ENCODE measurements at places on chromosomes 11 and 22. TPM values are rescaled to one million over a fixed set of nuclear protein-coding genes. Genes with fewer than 3 reads are reported as not detected.

Gene EIF3L
- 332 TPM for total RNA-seq

Gene GRAP2
- not detected for total RNA-seq

Gene TCN2
- total RNA-seq = 7.9 TPM

Gene CCDC87
- 0.28 TPM for total RNA-seq

Gene OR51E2
- total RNA-seq = 0.56 TPM

Gene MED15
- total RNA-seq = 36.2 TPM

Gene NRIP3
- 16.6 TPM for total RNA-seq

Gene INPP5J
- total RNA-seq = under 0.01 TPM

Gene C22orf42
- not detected for total RNA-seq

Gene SMC1B
- not detected for total RNA-seq

Gene OR4S2
- total RNA-seq = not detected

Gene SLC22A6
- total RNA-seq = not detected

Gene SYT8
- total RNA-seq = not detected

Gene C11orf16
- not detected for total RNA-seq

Gene MAJIN
- not detected for total RNA-seq

Gene OR8K3
- not detected for total RNA-seq

Gene GALNT18
- 10.4 TPM for total RNA-seq

Gene NKAPD1
- 27.9 TPM for total RNA-seq

Gene CTSF
- 11.7 TPM for total RNA-seq

Gene CBLIF
- not detected for total RNA-seq

Gene SPDYC
- not detected for total RNA-seq

Gene RIMBP3C
- 0.38 TPM for total RNA-seq

Gene RTN4RL2
- not detected for total RNA-seq

Gene KCNQ1
- total RNA-seq = not detected

Gene KCNC1
- not detected for total RNA-seq
